ENCODE measurements at places on chromosomes 1 and 21.

- DNase-seq: no peak
These were observed 39.6 kb downstream of the PDE4B start for GRCh38 chr1:65832296-65832695.

DNA sequence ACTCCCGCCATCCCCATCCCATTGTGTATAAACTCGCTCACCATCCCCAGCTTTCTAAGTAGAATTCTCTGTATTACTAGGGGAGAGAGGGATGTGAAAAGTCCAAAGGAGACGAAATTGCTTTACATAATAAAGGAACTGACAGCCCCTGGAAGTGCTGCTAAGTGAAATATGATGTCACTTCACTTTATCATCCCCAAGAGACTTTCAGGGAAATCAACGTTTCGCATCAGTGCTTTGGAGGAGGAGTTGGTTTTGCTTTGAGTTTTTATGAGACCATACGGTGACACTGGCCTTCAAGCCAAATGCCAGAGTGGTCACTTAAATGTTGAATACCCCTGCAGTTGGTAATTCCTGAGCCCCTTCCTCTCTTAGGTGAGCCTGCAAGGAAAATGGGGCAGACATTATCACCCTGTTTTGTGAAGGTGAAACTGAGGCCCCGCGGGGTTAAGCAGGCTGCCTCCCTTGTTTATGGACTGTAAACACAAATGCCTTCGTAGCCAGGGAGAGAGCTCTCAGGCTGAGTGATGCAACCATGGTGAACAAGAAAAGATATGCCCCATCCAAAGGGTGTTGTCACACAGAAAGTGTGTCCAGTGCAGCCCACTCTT lies 58.4 kb upstream of the KAZN start:
- DNase-seq: no peak

- no peak for DNase-seq
These were observed 26.6 kb downstream of the ZFYVE9 start for GRCh38 chr1:52168373-52169080.

DNA sequence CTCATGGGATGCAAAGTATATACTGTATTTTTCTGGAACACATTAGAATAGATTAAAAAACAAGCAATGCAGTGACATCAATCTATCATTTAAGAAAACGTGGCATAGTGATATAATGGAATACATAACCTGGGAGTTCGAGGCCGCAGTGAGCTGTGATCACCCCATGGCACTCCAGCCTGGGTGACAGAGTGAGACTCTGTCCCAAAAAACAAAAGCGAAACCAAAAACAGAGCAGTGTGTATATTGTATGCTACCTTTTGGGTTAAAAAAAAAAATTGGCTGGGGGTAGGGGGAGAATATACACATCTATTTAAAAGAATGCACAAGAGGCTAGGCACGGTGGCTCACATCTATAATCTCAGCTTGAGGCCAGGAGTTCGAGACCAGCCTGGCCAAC lies 13.5 kb downstream of the SLC2A1 start:
- no peak for DNase-seq

- peak; percentile 66 for DNase-seq
These were observed 228.6 kb downstream of the PAPPA2 start for GRCh38 chr1:176691251-176692228.

GRCh38 chr1:201656311-201657032 lies 117.5 kb downstream of the NAV1 start:
- DNase-seq: no peak

DNA sequence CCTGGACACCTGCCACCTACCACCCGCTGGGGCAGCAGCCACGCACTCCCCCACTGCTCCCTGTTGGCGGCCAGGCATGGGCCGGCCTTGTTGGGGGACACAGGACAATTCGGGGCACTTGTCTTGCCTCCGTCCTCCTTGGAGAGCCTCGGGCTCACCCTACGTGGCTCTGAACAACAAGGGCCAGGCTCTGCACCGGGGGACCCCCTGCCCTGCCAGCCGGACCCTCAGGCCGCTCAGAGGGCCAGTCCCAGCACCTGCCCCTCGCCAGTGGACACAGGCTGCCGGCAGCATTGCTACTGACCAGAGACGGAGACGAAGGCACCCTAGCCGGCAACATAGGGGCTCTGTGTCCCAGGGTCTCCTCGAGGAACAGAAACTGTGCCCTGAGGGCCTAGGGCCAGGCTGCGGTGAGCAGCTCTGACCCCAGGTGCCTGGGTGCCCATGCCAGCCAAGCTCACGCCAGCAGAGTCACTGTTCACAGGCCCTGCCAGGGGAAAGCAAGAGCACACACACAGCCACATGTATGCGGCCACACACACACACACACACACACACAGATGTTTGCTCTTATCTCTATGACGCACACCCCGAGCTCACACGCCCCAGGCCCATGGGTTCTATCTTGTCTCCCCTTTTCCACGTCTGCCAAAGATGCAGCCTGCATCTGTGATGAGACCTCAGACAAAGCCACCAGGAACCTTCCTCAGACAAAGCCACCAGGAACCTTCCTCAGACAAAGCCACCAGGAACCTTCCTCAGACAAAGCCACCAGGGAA lies 45.9 kb downstream of the MORN1 start:
- DNase-seq: no peak
